Left ventricle myocardium inferior (tissue), 1 donor: ENCODE measurements at places on chromosomes 7 and 10. TPM values are rescaled to one million over a fixed set of nuclear protein-coding genes. Genes with fewer than 3 reads are reported as not detected.

DNA sequence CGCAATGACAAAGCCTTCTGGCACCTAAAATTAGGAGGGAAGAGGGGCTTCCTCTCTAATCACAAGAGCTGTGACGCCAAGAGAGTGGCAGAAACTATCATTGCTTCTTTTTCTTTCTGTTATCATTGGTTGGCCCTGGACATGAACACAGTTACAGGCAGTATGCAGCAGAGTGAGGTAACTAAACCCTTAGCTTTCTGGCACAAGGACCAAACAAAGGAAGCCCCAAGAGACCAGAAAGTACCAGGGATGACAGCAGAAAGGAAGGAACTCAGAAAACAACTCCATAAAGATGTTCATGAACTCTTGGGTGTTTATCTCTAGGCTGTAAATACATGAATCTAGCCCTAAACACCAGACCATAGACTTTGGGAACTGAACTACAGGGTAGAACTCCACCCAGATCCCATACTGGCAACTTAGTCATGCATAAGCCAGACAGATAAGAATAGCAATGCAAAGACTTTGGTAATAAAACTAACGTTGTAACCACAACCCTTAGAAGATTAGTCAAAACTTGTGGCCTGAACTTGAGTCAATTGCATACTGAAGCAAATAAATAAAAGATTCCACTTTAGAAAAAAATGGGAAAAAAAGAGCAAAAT, 195.7 kb upstream of the PTN start:
- DNase-seq: no peak

DNA sequence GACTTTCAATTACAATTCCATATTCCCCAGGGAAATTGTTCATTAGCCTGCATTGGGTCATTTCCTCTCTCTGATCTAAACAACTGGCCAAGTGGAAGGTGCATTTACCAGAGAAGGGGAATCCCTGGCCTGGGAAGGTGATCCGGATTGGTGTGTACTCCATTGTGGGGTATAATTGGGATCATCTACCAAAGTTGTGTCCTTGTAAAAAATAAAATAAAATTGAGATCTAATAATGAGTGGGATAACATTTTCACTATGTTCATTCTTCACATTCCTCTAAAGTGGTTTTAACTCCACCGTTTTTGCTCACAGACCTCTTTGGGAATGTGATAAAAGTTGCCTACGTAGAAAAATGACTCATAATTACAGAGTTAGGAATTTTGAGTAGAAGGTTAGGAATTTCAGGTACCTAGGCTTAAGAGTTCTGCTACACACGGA, 22.8 kb downstream of the ARL5B start:
- no peak for DNase-seq

DNA sequence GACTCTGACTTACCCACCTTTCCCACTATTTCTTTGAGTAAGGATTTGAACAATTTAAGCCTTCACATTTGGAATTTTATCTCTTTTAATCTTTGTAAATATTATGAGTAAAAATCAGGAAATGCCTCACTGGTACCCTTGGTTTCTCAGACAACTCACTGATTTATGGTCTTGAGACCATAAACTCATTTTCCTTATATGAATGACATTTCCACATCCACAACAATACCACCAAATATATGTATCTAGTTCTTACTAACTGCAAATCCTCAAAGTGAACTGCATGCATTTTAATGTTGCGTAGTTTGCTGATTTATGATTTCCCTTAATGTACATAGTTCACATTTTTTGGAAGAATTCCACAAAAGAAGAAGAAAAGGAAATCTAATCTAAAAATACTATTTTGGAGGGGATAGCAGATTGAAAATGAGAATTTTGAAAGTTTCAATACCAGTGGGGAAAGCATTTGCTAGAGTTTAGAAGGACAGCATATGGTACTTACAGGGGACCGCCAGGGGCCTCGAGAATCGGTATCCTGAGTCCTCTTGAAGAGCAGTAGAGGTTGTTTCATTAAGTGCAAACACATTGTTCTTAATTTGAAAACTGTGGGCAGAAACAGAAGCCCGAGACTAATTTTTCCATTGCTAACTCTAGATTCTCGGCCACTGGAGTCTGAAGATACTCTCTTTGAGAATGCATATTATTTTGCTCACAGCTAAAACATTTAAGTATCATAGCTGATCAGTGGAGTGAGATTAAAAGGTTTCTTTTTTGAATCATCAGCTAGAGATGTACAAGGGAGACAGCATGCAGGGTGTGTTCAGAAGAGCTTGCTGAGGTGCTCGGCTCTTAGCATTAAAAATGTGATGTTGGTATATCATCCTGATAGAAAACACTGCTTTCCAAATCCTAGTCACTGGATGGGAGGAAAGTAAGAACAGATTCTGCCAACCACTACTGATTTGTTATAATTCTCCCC, 964.0 kb downstream of the GATA3 start:
- no peak for DNase-seq

GRCh38 chr10:13938950-13939349, 352.2 kb downstream of the PRPF18 start:
- no peak for DNase-seq

DNA sequence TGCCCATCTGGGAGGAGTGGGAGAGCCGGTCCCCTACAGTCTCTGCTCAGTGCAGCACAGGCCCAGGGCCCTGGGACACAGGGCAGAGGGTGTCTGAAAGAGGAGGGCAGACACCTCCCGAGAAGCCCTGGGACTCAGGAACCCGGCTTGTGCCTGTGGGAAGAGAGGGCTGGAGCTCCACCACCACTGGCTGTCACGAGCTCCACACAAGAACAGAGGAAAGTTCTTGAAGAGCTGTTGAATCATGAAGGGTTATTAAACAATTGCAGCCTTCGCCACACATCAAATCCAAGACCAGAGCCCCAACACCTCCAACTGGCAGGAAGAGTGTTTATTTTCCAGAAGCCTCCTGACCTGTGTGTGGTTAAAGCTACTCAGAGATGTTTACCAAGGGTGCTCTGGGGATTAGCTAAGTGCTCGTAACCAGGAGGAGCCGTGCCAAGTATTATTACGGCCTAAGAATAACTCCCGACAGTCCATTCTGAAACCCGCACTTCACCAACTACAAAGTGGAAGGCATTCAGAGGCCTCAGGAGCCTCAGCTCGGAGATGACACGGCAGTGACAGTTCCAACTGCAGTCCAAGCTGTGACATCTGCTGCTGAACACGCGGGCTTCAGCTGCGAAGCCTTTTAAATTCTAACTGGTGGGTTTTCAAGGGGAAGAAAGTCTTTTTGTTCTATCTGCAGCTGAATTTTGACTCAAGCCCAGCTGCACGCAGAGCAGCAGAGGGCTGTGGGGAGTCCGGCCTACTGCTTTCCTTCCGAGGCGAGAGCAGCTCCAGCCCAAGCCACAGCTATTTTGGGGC, 75.1 kb downstream of the MAD1L1 start:
- DNase-seq: peak; percentile 29

DNA sequence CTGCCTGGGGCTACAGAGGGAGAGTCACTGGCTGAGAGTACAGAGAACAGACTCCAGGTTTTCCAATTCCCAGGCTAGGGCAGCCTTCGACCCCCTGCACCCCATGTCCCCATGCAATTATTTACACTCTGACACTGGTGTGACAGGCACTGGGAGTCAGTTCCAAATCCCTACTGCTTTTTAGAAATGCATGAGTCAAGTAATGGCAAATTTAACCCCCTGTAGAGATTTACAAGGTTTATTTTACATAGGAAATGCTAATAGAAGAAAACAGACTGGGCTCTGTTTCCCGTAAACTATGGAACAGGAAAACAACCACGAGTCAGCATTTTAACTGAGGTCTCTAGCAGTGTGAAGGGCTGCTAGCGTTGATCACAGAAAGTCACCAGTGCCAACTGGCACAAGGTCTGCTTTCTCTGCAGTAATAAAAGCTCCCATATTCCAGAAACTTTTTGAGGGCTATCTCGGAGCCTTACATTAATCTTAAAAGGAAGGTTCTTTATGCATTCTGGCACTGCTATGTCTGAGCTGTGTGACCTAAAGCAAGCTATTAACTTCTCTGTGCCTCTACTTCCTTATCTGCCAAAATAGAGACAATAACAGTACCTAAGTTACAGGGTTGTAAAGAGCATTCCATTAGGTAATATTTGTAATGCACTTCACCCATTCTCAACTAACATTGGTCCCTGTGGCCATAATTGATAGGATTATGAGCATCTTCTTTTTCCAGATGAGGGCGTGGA, 28.2 kb downstream of the NOD1 start:
- no peak for DNase-seq

DNA sequence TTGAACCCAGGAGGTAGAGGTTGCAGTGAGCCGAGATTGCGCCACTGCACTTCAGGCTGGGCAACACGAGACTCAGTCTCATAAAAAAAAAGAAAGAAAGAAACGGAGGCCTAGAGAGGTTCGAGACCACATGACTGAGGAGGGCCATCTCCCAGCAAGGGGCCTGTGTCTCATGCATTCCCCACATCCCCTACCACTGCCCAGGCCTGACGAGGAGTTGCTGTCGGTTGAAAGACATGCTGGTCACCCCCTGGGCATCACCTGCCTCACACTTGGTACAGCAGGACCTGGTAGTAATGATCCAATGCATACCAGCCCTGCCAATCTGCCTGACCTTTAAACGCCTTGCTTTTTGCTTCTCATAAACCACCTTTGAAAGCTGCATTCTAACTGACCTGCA, 85.9 kb downstream of the DLG5 start:
- no peak for DNase-seq

- peak; percentile 68 for DNase-seq
These were observed 22.8 kb downstream of the C10orf105 start for GRCh38 chr10:71696628-71697326.

DNA sequence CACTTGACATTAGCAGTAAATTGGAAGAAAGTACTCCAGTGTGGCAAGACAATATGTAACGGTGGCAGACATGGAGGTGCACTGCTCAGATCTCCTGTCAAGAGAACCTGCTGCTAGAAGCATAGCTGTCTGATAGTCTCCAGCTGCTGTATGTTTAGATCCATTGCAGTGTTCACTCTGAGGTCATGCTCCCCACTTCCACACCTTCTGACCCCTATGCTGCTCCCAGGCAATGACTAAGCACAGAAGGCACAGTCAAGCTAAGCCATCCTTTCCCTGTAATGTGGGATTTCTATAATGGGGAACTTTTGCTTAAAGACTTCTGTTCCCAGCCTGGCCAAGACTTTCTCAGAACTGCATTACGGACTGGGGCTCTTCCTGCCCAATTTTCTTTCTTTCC, 315.8 kb downstream of the HPSE2 start:
- DNase-seq: no peak

- no peak for DNase-seq
These were observed 93.4 kb upstream of the OIT3 start for GRCh38 chr10:72800000-72800740.

- no peak for DNase-seq
These were observed 59.2 kb upstream of the KCNIP2 start for GRCh38 chr10:101902820-101903145.

DNA sequence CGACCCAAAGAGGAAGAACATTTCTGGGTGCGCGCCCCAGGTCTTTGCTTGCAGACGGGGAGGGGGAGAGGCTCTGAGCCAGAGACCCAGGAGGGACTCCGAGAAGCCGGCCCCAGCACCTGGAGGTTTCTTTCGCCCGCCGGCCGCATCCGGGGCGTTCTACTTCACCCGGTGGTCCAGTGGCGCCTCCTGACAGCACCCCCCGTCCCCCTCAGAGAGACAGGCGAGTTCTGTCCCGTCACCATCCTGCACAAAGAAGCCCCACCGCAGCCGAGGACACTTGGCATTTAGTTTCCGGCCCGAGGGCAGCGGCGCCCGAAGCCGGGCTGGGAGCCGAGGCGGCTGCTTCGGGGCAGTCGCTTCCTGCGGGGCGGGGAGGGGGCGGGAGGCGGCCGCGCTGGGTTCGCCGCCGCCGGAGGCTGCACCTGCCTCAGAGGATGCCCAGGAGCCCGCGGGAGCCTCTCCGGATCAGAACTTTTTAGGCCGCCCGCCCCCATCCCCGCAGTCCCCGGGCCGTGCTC, at the start of gene TMEM178B:
TSS of gene TMEM178B (plus strand) at position 424 of the 521 bp plus-strand sequence.
- no peak for DNase-seq

DNA sequence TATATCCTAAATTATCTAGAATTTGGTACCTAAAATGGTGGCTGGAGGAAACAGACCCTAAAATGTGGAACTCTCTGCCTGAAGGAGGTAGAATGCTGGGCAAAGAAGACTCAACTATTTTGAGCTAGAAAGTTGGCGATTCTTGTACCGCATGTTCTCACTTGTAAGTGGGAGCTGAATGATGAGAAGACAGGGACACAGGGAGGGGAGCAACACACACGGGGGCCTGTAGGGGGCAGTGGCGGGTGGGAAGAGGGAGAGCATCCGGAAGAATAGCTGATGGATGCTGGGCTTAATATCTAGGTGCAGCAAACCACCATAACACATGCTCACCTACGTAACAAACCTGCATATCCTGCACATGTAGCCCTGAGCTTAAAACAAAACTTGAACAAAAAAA, 250.6 kb downstream of the CALN1 start:
- DNase-seq: no peak

The SLC29A4 gene
- 3.7 TPM for total RNA-seq

DNA sequence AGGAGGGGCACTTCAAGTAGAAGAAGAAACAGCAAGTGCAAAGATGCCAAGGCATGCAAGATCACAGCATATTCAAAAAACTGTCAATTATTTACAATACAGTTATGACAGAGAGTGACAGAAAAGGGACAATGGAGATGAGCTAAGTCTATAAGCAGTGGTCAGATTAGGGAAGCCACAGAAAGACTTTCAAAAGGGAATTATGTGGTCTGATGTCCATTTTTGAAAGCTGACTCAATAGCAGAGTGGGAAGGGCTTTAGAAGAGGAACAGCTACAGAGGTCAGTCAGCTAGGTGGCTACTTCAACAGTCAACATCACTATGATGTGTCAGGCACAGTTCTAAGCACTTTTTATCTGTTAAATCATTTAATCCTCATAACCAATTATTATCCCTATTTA, 45.2 kb upstream of the SPOCK2 start:
- DNase-seq: no peak

- DNase-seq: no peak
These were observed 365.9 kb downstream of the INHBA start for GRCh38 chr7:41336981-41337380.

The TRPV5 gene
- not detected for total RNA-seq

DNA sequence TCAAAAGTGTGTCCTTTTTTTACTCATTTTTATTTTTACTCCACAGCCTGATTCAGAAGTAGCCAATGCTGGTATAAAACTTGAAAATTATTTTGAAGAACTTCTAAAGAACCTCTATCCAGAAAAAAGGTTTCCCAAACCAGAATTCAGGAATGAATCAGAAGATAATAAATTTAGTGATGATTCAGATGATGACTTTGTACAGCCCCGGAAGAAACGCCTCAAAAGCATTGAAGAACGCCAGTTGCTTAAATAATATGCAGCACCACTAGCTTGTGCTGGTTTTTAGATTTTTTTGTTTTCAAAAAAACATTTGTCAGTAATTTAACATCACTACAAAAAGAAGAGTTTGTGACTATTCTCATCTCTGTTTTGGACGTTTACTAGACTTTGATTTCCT, 116.5 kb downstream of the SVOPL start:
- DNase-seq: no peak

The FFAR4 gene
- 0.08 TPM for total RNA-seq

The ST8SIA6 gene
- total RNA-seq: 10.1 TPM

The C7orf33 gene
- total RNA-seq: not detected

The DNAJB12 gene
- 25.6 TPM for total RNA-seq

The NEUROD6 gene
- total RNA-seq: not detected

The WNT2 gene
- 0.14 TPM for total RNA-seq

- DNase-seq: no peak
These were observed 476.5 kb upstream of the PCDH15 start for GRCh38 chr10:55277549-55277948.
